Tibial nerve (tissue), 4 donors: ENCODE measurements at places on chromosomes 4 and X. TPM values are rescaled to one million over a fixed set of nuclear protein-coding genes. Genes with fewer than 3 reads are reported as not detected.
A peak's percentile ranks its signal among the peaks of the same experiment; 100 is the strongest.

Gene ITIH6
- total RNA-seq: not detected

Gene FAM47A
- total RNA-seq: not detected

GRCh38 chrX:113548308-113549015 lies 707.8 kb upstream of the AMOT start:
- DNase-seq: no peak

DNA sequence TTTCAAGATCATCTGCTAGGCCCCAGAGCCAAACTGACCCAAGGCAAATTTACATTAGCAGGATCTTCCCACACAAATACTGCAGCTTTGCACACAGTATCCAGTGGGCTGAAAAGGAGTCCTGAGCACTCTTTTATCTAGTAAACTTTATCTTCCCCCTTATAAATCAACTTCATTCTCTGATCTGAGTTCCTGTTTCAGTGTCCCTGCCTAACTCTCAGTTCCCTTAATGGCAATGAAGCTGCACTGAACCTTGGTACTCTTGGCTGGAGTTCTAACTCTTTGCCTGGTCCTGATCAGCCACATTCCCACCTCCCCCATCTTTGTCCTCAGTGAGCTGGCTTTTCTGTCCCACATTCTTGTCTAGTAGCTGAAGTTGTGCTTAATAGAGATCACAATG lies 37.4 kb downstream of the EDA2R start:
- DNase-seq: no peak

DNA sequence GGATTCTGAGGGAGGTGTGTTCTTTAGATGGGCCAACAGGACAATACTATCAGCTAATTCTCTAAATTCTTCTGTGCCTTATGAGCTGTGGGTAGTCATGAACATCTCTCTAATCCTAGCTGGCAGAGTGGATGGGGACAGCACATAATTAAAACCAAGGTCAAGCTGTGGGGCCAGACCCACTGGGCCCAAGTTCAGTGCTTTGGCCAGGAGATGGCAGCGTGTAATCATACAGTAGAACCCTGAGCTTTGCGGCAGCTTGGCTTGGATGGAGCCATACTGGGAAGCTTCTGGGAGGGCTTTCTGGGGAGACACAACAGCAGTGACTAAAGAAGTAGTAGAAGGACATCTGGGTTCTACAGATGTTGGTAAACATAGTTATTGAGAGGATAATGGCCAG lies 140.3 kb upstream of the CXCL13 start:
- peak; percentile 16 for DNase-seq

DNA sequence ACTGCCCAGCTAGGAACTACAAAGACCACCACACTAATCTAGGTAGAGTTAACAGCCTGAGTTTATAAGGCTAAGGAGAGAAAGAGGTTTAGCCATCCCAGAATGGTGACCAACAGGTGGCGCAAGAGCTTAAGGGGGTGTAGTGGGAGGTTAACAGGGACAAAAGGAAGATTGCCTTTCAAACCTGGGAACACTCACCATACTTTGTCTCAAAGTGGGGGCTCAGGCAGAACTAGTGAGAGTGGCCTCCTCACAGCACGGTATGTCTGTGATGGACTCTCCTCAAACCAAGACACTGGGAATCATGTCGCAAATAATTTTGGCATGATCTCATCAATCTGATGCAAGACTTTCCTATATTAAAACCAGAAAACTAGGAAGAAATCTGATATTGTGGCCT lies 23.4 kb downstream of the CCNI start:
- DNase-seq: no peak

DNA sequence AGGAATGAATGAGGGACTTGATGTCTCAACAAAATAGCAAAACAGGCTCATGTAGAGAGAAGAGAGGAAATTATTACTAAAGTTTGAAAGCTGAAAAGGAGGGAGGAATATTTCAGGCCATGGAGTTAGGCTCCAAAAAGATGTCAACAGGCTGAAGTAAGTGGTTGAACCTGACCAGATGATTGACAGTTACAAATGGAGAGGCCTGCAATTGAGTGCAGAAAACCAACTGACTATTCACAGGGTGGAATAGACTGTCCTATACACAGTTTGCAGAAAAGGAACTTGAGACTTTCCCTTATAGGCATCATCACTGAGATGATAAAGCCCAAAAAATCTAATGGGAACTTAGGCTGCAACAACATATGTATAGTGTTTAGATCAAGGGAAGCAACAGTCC lies 233.3 kb downstream of the AR start:
- DNase-seq: no peak

GRCh38 chr4:83392562-83392961 lies 57.9 kb upstream of the HPSE start:
- no peak for DNase-seq

- DNase-seq: no peak
Measured at GRCh38 chrX:70479922-70480659, 35.5 kb downstream of the DLG3 start.

Gene CT45A2
- total RNA-seq: not detected

Gene XAGE1A
- total RNA-seq: not detected

DNA sequence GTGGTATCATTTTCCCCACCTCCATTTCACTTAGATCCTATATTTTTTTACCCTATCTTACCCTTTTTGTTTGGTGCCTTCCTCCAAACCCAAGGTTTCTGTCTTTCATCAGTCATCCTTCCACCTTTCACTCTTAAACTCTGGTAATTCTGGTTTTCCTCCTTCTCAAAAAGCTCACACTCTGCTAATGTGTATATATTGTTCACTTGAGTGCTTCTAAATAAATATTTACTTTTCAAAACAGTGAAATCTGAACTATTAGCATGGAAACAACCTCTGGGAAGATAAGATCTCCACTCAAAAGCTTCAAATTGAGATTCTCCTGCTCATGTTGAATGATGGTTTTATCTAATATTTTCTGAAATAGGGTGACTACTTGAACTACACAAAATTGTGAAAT lies 21.5 kb downstream of the XIAP start:
- no peak for DNase-seq

GRCh38 chr4:2281575-2282343 lies 19.9 kb upstream of the MXD4 start:
- no peak for DNase-seq

- DNase-seq: no peak
Measured at GRCh38 chrX:8189096-8189830, 18.2 kb upstream of the VCX2 start.

Gene NUDT11
- total RNA-seq: 2.3 TPM

DNA sequence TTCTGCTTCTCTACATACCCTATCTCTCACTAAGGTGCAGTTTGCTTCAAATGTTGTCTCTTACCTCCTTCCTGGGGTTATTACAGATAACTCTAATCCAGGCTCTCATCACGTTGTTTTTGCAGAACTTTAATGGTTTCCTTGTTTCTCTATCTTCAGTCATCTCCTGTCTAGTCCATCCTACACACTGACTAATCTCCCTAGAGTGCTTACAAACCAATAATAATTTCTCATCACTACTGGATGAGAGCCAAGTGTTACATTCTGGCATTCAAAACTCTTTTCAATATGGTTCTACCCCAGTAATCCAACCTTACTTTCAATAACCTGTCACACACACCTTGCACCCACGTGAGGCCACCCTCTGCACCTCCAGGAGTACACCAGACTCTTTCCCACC lies 86.1 kb downstream of the SYNPO2 start:
- DNase-seq: no peak

DNA sequence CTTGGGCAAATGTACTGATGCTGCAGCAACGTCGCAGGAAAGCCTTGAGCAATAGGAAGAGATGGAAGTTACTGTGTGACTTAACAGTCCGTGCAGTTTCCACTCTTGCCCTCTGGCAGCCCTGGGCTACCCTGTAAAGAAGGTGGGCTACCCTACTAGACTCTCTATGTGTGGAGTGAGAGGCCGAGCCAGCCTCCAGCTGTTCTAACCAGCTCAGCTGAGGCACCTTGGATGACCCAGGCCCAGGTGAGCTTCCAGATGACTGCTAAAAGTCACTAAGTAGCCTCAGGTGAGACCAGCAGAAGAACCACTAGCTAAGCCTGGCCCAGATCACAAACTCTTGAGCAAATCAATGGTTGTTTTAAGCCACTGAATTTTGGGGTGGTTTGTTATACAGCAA lies 34.9 kb upstream of the PPP2R2C start:
- DNase-seq: no peak

Gene RAB39B
- total RNA-seq: 0.90 TPM

DNA sequence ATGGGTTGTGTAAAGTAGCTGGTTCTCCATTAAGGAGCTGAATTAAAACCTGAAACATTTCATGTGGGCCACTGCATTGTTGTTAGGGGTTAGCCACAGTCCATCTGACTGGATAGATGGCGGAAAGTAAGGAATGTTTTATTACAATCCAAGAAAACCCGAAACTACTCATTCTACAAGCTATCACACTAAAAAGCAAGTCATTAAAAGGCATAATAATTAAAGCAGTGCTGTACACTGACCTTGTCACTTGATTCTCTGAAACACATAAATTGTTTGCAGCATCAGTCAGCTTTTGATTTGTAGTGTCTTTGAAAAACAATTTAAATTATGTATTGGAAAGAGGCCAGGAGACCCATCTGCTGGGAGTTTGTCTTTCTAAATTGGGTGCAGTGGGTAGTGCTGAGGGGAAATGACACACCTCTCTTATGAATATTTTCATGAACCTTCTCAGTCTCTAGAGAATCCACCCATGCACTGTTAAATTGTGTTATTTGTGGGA lies 75.7 kb upstream of the ANK2 start:
- DNase-seq: no peak

Gene IRAK1
- total RNA-seq: 50.7 TPM
